ENCODE measurements at places on chromosomes 1 and 21.

DNA sequence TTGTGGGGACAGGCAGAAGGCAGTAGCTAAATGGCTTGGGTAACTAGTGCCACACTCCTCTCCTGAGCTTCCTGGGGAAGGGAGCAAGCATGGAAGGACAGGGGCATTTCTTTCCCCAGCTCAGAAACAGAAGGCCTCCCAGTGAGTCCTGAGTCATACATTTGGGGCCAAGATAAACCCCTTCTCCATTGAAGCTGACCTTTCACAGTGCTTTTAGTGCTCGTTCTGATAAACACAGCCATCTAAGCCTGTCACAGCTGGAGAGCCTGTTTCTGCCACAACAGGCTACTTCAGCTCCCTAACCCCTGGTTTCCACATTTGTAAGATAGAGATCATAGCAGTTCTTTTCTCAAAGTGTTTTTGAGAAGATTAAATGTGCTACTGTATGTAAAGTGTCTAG, 374.0 kb downstream of the LMX1A start:
- DNase-seq, result no peak

DNA sequence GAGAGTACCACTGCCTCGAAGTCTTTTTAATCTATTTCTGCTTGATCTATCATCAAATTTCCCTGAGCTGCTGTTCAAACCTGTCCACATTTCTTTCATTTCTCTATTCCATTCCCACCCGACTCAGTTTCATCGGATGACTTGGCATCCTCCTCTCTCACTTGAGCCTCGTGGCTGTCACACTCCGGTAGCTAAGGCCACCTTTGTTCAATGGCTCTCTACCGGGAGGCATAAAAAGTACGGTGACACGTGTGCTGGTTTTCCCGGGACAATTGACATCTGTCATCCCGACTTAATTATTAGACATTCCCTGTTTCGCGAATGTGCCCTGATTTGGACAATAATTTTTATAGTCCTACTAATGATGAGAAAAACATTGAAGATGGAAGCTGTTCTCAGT, 22.6 kb downstream of the MIS18A start:
- no peak for DNase-seq

DNA sequence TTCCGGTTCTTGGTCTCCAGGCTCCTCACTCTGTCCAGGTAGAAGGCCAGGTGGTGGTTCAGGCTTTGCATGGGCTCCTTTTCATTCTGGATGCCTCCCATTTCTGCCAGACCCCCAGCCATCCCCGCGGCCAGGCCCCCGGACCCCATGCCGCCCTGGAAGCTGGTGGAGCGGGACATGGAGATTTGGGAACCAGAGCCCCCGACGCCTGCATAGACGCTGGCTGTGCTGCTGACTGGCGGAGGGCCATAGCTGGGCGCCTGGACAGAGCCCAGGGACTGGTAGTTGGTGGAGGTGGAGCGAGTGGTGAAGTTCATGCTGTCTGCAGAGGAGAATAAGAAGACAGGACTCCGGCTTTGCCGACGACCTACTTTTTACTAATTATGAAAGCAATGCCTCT, 7.1 kb upstream of the SHCBP1L start:
- no peak for DNase-seq

GRCh38 chr1:164781972-164782371, 223.0 kb downstream of the PBX1 start:
- DNase-seq, result no peak

DNA sequence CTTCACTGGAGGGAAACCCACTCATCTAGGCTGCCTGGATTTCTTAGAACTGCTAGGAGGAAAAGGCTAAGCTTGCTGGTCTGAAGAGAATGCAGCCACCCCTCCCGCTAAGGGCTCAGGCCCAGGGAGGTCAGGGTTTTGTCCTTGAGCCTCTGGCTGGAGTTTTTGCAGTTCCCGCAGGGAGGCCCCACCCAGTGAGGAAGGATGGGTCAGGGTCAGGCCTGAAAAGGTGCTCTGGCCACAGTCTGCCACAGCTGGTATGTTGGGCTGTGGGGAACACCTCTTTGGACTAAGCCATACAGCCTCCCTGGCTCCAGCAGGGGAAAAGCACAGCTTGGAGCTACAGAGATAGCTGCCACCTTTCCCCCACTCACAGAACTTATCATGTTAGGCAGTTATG, 71.4 kb upstream of the PAPPA2 start:
- DNase-seq, result no peak

DNA sequence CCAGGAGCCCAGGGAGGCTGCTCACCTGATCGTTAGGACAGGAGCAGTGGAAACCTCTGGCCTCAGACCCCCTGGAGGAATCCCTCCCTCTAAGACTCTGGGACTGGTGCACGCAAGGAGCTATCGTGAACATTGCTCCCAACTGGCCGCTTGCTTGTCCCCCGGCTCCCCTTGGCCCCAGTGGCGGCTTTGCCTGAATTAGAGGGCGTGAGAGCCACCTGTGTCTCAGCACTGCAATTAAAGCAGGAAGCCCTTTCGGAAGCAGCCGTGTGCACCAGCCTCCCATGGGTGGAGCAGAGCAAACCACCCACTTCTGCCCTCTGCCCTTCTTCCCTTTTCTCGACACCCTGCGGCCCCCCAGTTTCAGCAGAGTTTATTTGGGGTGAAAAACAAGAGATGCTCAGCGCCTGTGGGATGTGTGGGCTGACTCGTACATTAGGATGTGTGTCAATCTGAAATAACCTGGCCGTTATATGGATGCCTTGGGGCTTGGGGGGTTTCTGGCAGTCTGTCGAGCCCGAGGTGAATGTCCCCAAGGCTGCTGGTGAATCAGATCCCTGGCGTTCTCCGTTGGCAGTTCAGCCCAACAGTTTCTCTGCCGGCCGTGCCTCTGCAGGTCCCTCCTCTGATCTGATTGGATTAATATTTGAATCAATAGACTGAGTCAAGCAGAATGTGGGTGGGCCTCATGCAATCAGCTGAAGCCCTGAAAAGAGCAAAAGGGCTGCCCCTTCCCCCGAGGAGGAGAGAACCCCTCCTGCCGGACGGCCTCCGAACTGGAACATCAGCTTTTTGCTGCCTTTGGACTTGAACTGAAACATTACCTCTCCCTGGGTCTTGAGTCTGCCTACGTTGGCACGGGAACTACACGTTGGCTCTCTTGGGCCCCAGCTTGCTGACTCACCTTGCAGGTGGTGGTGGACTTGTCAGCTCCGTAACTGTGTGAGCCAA, 7.3 kb upstream of the UMODL1 start:
- no peak for DNase-seq

- DNase-seq, result no peak
These were observed 9.8 kb upstream of the SSX2IP start for GRCh38 chr1:84700070-84700469.

DNA sequence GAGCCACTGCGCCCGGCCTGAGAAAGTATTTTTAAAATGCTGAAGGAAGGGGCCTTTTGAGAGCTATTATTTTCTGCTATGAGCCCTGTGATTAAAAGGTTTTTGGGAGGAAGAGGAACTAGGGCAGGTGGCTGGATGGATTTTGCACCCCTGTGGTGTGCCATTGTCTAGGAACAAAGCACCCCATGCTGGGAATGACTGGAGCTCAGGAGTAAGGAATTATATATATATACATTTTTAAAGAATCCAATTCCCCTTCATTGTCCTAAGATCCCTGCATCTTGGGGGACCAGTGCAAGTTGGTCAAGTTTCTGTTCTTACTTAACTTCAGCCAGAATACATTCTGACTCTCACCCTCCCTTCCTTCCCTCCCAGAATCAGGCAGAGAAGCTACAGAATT, 91.6 kb downstream of the ZNF648 start:
- DNase-seq, result no peak

GRCh38 chr1:184919892-184920291, 54.4 kb downstream of the NIBAN1 start:
- DNase-seq, result no peak

- DNase-seq, result no peak
These were observed 465.2 kb downstream of the NCAM2 start for GRCh38 chr21:21463456-21463855.

- DNase-seq, result no peak
These were observed 24.4 kb upstream of the AHCYL1 start for GRCh38 chr1:109959974-109960744.

GRCh38 chr1:112998592-112999235, 42.7 kb upstream of the SLC16A1 start:
- no peak for DNase-seq

DNA sequence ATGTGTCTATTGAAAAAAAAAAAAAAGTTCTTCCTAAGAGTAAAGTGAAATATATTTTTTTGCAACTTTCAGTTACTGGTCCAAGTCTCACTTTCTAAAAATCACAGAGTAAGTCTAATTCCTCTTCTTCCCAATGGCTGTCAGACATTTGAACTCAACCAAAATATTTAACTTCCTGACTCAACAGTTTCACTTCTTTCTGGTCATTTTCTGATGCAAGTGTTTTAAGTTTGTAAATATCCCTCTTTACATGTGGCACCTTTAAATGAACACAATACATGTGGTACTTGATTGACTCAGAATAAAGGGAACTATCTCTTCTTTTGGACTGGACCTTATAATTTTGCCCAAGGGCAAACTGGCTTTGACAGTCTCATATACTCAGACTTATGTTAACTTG, 76.7 kb downstream of the ASH1L start:
- no peak for DNase-seq

GRCh38 chr1:112188611-112189010, 199.1 kb upstream of the KCND3 start:
- no peak for DNase-seq

- no peak for DNase-seq
These were observed 8.6 kb upstream of the COL6A2 start for GRCh38 chr21:46089285-46089684.

GRCh38 chr1:21665711-21666575, 3.2 kb downstream of the RAP1GAP start:
- DNase-seq, result no peak

GRCh38 chr1:39852876-39853275, 30.4 kb downstream of the TRIT1 start:
- no peak for DNase-seq

GRCh38 chr1:41515131-41515678, 30.7 kb upstream of the EDN2 start:
- DNase-seq, result no peak

DNA sequence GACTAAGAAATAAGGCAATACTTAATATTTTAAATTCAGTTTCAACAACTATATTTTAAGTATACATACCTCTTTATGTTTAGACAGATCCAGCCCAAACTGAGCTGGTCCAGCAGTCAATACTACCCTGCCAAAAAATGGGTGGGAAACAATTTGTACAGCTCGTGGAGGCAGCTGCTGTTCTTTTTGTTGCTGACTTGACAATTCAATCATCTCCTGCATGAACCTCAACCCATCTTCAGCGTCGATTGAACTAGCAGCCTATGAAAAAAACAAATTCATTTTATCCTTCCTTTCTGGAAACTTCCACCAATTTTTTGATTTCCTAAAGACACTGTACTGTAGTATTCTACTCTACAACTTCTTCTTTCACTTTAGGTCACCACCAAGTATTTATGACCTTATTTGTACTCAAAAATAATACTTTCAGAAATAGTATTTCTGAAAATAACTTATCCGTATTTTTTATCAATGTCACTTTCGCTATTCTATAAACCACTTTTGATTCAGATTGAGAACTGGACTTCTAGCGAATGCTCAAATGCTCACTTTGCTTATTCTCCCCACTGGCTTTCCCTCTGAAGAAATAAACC, 46.5 kb downstream of the EDEM3 start:
- no peak for DNase-seq

- DNase-seq, result no peak
These were observed 28.5 kb downstream of the WNT4 start for GRCh38 chr1:22114083-22115012.

GRCh38 chr1:165675794-165676193, 22.6 kb downstream of the ALDH9A1 start:
- no peak for DNase-seq

- no peak for DNase-seq
These were observed 44.3 kb upstream of the KCNK1 start for GRCh38 chr1:233569636-233570035.

DNA sequence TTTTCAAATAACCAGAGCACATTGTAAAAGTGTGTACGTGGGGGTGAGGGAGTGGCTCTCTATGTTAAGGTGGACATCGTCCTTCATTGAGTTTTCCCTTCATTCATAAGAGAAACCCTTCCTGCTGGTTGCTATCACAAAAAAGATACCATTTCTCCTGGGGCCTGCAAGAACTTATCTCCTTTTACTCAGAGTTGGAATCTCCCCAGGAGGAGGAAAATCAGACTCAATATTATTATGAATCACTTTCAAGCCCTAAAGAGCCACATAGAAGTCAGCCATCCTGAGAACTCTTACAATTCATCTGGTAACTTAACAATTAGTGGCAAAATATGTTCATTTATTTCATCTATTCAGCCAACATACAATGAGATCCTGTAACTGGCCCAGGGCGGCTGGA, 27.1 kb upstream of the TGFBR3 start:
- DNase-seq, result no peak

DNA sequence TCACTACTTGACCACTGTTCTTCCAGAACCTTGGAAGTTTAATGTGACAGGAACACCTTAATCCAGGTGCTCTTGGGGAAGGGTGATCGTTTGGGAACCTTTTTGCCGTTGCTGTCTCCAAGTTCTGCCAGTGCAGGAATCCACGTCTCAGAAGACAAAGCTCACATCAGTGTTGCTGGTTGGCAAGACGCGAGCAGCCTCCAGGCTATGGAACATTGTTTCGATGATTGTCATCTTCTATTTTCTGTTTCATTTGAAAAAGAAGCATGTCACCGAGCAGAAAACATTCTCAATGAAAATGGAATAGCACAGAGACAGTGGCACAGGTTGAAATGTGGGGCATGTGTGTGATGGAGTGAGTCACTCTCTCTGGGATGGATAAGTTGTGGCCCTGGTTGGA, 11.7 kb downstream of the STUM start:
- no peak for DNase-seq

GRCh38 chr21:26820509-26820908, 24.7 kb downstream of the ADAMTS1 start:
- no peak for DNase-seq

DNA sequence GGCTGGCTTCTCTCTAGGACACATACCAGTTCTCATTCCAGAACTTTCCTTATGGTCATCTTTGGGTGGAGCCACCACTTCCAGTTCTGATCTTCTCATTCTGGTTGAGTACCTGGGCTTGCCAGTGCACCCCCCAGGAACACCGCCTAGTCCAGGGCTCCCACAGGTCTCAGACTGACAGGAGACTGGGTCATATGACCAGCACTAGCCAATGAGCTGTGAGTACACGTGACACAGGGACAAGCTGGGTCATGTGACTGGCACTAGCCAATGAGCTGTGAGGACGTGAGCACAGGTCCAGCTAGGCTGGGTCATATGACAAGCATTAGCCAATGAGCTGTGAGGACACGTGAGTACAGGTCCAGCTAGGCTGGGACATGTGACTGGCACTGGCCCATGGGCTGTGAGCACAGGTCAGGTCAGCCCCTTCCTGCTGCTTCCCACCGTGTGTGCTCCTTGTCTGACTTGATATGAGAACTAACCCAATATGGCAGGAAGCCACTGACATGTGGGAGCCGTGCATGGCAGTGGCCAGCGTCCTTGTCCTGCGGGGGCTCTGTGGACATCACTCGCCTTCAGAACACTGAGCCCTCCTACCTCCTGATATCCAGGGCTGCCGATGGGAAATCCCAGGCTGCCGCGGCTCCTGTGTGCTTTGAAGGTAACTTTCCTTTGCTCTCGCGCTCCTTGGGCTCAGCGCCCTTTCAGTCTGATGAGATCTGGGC, 22.7 kb downstream of the KRTAP10-1 start:
- peak; percentile 96 for DNase-seq
